ENCODE measurements at places on chromosomes 1 and 21. TPM values are rescaled to one million over a fixed set of nuclear protein-coding genes. Genes with fewer than 3 reads are reported as not detected.

DNA sequence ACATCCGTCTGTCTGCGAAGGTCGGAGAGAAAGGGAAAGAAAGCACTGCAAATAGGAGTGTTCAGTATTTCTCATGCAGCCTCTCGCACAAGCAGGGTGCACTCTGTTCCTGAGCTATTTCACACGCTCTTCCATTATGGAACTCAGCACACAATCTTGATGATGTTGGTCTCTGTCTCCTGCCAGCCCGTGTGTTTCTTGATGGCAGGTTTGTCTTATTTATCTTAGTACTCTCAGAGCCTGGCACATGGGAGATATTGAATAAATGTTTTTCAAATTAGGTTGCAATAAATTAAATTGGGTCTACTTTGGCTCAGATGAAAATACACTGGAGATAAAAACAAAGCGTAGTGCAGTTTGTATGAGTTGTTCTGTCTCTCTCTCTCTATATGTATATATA is 134.9 kb upstream of the ETS2 start:
- no peak for DNase-seq

- DNase-seq = no peak
Measured at GRCh38 chr1:31796707-31797106, 19.1 kb downstream of the SPOCD1 start.

GRCh38 chr21:32888971-32889370 is 117.4 kb upstream of the PAXBP1 start:
- no peak for DNase-seq

- DNase-seq = no peak
Measured at GRCh38 chr1:82542766-82543165, 742.0 kb downstream of the ADGRL2 start.

GRCh38 chr1:117611121-117611601 is 5.3 kb downstream of the TENT5C start:
- DNase-seq = no peak

DNA sequence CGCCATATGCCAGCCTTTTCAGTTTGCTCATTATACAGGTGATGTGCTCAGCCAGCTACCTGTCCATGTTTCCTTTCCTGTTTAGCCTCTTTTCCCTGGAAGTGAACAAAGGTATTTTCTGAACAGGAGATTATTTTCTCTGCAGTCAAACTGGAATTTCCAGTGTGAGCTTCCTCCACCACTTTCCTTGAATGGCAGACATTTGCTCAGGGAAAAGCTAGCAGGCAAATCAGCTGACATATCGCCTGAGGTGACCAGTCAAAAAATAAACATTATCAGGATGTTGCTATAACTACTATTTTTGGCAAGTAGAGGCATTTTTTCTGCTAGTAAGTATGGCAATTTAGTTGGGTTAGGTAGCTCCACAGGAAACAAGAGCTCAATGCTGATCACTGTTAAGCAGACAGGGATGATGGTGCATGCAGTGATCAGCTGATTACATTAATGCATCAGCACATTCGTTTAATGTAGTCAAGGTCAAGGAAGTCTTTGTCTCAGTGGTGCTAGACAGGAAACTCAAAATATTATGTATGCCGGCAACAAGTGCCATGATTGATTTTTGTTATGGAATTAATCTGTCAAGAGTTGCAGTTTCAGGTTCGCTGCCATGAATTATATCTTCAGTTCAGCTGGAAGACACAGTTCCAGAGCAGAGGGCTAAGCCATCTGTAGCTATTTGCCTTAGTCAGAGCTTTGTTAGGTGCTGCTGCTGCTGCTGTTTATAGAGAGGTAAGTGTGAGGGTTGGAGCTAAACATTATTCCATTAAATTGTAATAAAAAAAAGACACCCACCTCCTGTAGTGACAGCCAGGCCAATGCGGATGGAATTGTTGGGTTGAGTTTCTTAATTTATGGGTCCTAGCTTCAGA is 179.7 kb upstream of the ST6GALNAC5 start:
- no peak for DNase-seq

Gene LCE1C
- polyA plus RNA-seq = not detected
